ENCODE measurements at places on chromosomes 3 and 15.

DNA sequence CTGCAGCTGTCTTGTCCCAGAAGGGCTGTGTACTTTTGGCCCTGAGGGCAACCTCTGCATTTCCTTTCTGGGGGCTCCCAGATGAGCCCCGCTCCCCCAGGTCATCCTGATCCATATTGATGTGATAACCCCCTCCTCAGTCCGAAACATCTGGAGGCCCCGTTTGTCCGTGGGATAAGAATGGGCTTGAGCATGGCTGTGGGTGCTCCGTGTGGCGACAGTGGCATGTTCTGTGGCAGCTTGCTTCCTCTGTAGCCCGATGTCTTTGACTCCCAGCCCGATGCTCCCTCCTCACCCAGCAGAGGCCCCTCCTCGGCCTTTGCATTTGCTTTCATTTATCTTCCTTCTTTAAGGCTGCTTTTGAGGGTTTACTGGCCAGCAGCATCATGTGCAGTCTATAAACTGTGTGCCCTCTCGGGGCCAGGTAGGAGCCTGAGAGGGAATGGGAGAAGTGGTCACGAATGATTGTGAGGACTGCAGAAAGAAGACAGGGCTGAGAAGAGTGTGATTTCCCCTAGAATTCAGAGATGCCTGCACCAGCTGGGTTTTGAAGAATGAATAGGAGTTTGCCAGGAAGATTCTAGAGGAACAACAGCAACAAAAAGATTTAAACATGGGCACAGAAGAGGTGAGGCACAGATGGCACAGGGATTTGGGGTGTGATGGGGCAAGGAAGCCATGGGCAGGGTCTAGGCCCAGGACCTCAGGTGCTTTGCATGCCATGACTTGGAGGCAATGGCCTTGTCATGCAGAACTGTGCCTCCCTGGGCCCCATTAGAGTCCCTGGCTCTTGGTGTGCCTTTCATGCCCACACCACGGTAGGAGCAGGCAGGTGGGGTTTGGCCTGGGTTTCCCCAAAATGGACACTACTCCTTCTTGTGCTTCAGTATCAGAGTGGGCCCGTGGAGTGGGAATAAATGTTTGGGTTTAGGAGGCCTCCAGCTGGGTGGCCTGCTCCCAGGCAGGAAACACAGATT lies 34.2 kb downstream of the APBA2 start:
- no peak for DNase-seq

GRCh38 chr15:60869851-60870250 lies 359.3 kb downstream of the RORA start:
- DNase-seq: no peak

DNA sequence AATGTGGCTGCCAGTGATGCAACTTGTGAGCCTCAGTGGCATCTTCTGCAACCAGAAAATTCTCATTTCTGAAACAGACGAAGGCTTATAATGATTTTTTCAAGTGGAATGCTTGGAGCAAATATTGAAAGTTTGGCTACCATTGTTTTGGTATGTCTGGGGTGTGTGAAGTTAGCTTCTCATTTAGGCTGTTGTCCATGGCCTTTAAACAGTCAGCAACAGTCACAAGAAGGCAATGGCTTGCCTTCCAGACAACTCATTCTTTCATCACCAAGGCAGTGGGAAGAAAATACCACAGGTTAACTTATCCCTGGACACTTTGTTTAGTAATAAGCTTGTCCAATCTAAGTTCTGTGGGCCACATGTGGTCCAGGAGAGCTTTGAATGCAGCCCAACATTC lies 4.7 kb upstream of the BNC1 start:
- DNase-seq: peak; percentile 93

- no peak for DNase-seq
These were observed 128.5 kb downstream of the LSAMP start for GRCh38 chr3:116316771-116317170.

GRCh38 chr3:11699083-11699427 lies 55.3 kb upstream of the VGLL4 start:
- peak; percentile 97 for DNase-seq

DNA sequence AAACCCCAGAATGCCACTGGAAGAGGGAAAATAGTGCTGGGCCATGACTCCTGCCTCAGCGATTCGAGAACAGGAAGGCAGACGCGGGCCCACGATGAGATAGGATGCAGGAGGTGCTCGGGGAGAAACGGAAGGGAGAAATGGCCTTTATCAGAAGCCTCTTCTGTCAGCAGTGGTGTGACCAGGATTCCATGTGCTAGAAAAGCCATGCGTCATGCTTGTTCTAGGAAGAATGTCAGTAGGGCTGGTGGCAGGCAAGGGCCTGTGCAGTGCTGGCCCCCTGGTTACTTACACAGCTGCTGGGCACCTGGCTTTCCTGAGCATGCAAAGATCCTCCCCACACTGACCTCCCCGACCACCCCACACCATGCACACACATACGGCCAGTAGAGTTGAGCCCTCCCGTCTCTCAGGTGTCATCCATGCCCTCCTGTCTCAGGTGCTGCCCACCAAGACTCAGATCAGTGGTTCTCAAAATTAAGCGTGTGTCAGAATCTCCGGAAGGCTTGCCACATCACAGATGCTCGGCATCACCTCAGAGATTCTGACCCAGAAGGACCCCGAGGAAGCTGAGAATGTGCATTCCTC lies 106.7 kb downstream of the ADAMTS17 start:
- DNase-seq: no peak

DNA sequence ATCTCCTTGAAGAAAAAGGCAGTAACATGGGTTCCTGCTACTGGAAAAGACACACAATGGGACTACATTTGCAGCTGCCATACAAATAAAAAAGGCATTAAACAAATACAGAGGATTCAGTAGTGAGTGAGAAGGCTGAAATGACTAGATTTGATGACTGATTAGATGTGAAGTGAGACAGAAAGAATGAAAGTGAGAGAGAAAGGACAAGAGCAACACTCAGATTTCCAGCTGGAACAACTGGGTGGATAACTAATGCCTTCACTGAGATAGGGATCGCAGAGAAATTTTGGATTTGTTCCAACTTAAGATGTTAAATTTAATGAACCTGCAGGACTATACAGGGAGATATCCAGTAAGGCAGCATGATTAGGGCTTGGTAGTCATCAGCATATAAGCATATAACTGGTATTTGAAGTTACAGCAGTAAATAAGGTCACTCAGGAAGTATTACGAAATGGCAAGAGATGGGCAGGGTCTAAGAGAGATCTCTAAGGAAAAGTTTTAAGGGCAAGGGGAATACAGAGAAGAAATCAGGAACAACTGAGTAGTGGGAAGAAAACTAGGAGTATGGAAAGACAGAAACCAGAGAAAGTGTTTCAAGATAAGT lies 8.2 kb downstream of the OSBPL11 start:
- DNase-seq: no peak

DNA sequence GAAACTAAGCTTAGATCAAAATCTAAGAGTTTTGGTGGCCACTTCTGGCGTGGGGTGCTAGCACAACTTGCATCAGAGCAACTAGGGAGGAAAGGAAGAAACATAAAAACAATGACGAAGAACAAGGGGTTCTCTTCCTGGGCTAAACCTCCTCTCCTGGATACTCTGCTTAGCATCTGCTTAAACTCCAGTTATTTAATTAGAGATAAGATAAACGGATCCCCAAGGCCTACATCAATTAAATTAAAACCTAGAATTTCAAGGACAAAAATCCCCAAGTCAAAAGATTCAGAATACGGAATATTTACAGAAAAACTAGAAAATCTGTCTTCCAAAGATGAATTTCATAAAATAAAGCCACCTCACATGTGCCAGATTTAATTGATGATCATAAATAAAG lies 281.9 kb downstream of the SHOX2 start:
- no peak for DNase-seq

DNA sequence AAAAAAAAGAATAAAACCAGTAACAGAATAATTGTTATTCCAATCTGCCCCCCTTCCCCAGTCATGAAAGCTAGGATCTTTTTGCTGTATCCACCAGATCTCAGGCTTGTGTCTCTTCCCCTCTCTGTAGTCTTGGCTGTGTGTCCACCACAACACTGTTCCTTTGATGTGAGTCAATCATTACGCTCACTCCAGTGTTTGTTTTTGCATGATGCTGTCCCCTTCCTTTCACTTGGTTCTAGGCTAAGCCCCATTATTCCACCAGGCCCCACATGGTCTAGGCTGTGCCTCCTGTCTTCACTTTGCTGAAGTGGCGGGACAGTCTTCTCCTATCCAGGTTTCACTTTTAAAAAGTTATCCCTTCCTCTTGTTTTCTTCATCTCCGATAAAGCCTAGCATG lies 13.6 kb downstream of the ACKR2 start:
- no peak for DNase-seq

DNA sequence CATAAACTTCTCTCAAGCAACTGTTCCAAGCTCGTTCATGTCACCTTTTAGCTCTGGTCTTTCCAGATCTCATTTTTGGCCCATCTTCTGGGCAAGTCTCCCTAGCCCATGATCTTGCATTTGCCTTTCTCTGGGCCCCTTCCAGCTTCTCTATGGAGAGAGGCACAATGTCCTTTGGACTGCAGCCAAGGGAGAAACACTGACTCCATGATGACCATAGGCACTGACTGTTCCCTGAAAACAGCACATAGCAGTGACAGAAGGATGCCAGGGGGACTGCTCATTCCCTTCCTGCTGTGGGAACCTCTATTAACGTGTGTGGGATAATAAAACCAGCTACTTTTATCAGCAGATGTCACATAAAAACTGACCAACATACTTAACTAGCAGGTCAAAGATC lies 60.3 kb downstream of the STRIT1 start:
- DNase-seq: peak; percentile 84

DNA sequence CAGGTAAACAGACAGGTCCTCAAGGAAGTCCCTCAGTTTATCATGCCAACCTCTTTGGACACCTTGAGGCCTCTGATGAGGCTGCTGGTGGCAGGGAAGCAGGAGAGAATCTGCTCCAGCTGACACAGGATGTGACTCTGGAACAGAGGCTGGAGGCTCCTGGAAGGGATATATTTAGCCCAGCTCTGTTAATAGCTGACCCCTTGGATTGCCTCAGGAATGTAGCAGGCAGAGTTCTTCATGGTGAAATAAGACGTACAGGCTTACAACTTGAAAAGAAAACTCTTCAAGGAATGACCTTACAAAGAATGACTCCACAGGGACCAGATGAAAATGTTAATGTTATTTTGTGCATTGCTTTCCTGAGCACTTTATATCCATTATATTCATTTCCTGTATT lies 90.5 kb downstream of the AQP9 start:
- DNase-seq: peak; percentile 87

DNA sequence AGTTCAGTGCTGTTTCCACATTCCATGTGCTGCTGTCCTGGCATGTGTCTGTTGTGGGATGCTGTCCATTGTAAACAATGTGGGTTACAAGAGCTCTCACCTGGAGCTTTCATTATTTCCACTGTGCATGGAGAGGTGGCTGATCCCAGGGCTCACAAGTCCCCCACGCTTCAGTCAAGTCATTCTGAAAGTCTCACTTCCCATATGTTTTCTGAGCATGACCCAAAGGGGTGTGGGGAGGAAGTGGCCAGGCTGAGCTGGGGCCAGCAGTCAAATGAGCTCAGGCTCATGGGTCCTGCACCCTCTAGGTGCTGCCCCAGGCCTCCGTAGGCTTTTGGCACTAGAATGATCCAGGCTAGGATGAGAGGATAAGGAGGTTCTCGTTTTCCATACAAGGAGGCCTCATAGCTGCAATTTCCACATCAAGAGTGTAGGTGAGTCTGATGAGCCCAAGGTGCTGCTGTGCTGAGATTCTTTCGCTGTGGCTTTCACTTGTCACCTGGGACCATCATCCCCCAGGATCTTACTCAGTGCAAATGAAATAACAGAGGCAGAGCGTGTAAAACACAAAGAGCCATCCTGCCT lies 22.0 kb downstream of the STARD5 start:
- no peak for DNase-seq

- no peak for DNase-seq
These were observed 15.8 kb downstream of the APBA2 start for GRCh38 chr15:28901587-28901980.

DNA sequence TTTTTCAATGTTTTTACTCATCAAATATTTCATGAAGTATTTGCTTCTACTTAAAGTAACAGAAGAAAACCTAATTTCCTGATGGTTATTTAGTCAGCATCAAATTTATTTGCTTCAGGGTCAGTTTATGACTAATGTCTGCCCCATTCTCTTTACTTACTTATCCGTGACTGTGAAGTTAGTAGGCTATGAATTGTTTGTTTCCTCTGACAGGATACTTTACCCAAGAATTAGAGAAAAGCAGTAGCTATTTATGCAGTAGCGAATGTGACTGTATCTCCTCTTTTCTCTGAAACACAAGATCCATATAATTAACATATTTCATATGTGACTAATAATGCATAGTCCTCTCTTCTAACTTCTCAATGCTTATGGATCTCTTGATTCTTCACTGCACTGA lies 329.9 kb upstream of the ROBO1 start:
- no peak for DNase-seq

GRCh38 chr3:23981136-23981535 lies 36.0 kb downstream of the NR1D2 start:
- no peak for DNase-seq

DNA sequence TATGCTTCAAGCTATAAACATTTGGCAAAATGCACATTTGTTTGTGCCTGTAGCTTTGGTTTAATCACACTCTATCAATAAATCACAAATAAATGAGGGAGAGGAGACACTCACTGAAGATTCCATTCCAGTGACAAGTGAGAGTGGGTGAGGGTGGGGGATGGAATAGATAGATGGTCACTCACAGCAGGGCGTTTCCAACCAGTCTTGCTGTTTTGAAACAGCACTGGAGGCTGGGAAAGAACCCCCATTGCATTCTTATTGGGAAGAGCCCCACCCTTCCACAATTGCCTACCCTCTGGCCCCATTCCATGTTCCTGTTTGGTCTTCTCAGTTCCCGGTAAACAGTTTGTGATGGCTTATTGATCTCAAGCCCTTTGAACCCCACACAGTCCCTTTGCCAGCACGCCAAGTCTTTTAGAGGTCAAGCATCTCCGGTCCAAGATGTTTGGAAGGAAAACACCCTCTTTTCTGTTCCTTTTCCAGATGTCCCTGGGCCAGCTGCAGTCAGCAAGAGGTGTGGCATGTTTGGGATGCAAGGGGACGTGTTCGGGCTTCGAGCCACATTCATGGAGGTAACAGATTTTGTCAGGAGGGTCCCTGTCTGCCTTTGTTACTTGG lies 30.7 kb downstream of the LMCD1 start:
- peak; percentile 98 for DNase-seq

DNA sequence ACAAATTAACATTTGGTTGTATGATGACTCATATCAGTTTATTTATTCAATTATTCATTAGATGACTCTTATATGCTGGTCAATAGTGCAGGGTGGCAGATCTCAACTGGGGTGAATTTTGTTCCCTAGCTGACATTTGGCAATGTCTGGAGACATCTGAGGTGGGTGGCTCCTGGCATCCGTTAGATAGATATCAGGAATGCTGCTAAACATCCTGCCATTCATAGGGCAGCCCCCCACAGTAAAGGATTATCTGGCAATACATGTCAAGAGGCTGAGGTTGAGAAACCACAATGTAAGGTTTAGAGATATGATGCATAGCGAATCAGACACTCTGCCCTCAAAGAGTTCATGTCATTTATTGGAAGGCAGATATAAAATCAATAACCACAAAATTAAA lies 719.9 kb downstream of the CADM2 start:
- no peak for DNase-seq

Measured in AG10803 (cell line).